Activated CD4-positive, alpha-beta T cell treated with anti-CD3 and anti-CD28 coated beads, Interleukin-2, Interleukin-4, amounts not matched to agents 100 ng/mL and 50 ng/mL, durations not matched to agents 16 hours and 8 hours (primary cell): ENCODE measurements at places on chromosomes 4 and X.

DNA sequence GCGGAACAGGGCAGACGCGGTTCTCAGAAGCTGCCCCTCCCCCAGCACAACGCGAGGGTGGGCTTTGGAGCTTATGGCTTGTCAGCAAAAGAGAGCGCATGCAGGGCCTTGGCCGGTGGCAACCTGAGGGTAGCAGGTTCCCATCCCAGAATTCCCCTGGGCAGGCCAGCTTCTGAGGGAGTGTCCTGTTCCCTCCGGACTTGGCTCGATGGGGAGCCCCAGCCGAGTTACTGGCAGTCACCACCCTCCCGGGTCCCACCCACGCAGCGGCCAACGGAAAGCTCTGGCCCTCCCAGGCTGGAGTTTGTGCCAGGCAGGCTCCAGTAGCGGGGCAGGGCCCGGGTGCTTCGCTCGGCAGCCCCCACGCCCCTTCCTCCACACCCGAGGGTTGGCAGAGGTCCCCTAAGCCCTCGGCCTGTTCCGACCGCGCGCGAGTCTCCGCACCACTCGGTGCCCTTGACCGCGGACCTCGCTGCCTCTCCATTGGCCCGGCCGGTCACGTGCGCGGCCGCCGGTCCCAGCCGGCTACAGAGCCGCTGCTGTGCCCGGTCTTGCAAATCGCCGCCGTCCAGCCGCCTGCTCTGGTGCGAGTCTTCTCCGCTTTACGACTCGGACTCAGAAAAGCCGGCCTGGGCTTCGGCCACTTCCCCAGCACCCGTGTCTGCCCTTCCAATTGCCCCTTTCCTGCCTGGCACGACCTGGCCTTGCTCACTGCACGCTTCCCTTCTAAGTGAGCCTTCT is 20.9 kb upstream of the MTM1 start:
- DNase-seq = no peak

- no peak for DNase-seq
Observed at GRCh38 chr4:42248972-42249371, 96.5 kb upstream of the BEND4 start.

- DNase-seq = no peak
Observed at GRCh38 chr4:147491086-147491485, 10.2 kb downstream of the EDNRA start.

GRCh38 chr4:149718500-149718899 is 97.1 kb downstream of the IQCM start:
- DNase-seq = no peak

- DNase-seq = no peak
Observed at GRCh38 chr4:168765726-168766125, 244.3 kb downstream of the CBR4 start.

GRCh38 chr4:161530710-161531109 is 633.1 kb downstream of the FSTL5 start:
- DNase-seq = no peak

- DNase-seq = no peak
Observed at GRCh38 chrX:70139736-70140135, 6.5 kb downstream of the IGBP1 start.

GRCh38 chr4:84032372-84032771 is 466.7 kb downstream of the NKX6-1 start:
- DNase-seq = no peak

- peak; percentile 31 for DNase-seq
Observed at GRCh38 chrX:40065296-40066046, 32.3 kb downstream of the BCOR start.

GRCh38 chr4:86014599-86014998 is 345.3 kb downstream of the MAPK10 start:
- no peak for DNase-seq

GRCh38 chrX:16629909-16630308 is 20.0 kb upstream of the S100G start:
- DNase-seq = no peak

DNA sequence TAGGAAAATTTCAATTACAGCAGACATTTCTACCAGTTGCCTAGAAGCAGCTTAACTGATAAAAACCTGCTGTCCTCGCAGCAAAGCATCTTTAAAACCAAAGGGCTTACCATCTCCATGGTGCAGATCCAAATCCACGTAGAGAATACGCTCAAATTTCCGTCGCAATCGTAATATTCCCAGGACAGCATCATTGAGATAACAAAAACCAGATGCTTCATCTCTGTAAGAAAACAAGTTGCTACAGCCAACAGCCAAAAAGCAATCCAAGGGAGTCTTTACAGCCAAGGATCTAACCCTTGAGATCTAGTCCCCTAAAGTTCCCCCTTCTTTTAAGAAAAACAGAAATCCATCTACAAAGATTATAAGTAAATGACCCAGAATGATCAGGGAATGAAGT is 77.6 kb downstream of the HDAC8 start:
- no peak for DNase-seq

GRCh38 chr4:129129143-129129542 is 33.2 kb downstream of the C4orf33 start:
- DNase-seq = no peak

GRCh38 chr4:185421366-185422124 is 4.2 kb downstream of the UFSP2 start:
- DNase-seq = no peak

GRCh38 chrX:45240301-45240700 is 39.6 kb upstream of the DIPK2B start:
- DNase-seq = no peak

GRCh38 chr4:84631573-84631972 is 48.6 kb downstream of the CDS1 start:
- no peak for DNase-seq

- no peak for DNase-seq
Observed at GRCh38 chrX:105375816-105376215, 155.3 kb upstream of the TEX13A start.

GRCh38 chr4:176726803-176727202 is 65.9 kb downstream of the VEGFC start:
- no peak for DNase-seq

GRCh38 chrX:38862100-38862499 is 60.8 kb downstream of the MID1IP1 start:
- DNase-seq = no peak

- peak; percentile 5 for DNase-seq
Observed at GRCh38 chrX:19514791-19515614, at the start of gene MAP3K15. Gene MAP3K15, minus strand, starts transcription at chrX:19515508. Its CDS starts 247 bp downstream, at chrX:19515261.

DNA sequence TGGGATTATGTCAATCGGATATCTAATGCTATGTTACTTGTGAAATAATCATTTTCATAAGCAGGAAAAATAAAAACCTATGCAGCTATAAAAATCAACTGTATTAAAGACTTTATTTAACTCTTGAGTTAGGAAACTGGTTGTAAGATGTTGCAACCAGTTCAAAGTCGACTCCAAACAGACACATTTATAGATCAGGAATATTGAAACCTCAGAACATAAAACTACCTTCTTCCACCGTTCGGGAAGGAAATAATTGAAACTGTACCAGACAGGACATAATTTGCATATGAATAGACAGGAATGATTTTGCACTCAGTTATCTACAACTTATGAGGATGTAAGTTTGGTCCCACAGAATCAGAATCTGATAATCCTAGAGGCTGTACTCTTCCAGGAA is 181.8 kb upstream of the STS start:
- DNase-seq = no peak

GRCh38 chr4:169420291-169420690 is 149.5 kb upstream of the SH3RF1 start:
- DNase-seq = no peak

DNA sequence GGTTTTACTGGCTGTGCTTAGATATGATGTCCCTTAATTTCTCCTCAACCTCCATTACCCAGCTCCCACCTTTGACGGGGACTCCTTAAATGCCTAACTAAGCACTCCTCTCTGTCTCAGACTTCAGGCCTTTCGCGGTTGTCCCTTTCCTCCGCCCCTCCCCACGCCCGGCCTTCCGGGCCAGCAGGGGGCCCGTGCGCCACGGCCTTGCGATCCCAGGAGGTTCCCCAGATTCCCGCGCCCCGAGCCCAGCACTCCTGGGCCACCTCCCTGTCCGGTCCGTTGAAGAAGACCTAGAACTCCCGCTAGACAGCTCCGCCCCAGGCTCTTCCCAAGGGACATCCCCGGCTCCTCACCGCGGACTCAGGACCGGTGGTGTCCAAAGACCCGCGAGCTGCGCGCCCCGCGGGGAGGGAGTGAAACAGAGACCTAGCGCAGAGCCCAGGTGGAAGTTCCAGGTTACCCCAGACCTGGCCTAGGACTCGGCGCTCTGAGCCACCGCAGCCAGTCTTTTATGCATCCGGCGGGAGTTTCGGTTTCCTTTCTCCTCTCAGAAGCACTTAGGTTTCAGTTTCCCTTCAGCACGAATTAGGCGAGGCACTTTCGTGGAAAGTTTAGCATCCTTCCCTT is at the start of gene DDX60:
DDX60 (minus strand) TSS at position 487 of the 630 bp plus-strand sequence. CDS start 7,493 bp downstream, outside the sequence.
- peak; percentile 85 for DNase-seq

- no peak for DNase-seq
Observed at GRCh38 chr4:3765271-3766035, 732 bp upstream of the ADRA2C start.

GRCh38 chrX:105299286-105299685 is 78.8 kb upstream of the TEX13A start:
- DNase-seq = no peak

GRCh38 chr4:25809996-25810395 is 52.8 kb downstream of the SEL1L3 start:
- DNase-seq = no peak

DNA sequence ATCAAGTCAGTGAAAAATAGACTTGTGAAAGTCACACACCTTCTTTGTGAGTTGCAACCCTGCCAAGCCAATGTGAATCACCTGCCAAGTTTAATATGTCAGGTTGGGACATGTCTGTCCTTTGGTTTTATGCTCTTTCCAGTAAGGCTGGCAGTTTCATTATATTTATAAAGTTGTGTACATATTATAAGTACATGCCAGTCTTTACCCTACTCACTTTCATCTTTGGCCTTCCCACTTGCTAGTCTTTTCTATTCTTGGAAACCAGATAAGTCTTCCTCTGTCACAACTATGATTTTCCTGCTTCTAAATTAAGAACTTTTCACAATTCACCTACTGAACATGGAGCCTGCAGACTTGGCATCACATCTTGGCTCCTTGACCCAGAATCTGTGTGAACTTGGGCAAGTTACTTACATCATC is 680.7 kb upstream of the BOD1L1 start:
- no peak for DNase-seq

- DNase-seq = no peak
Observed at GRCh38 chr4:99845179-99845578, 28.6 kb downstream of the DAPP1 start.

GRCh38 chr4:137740141-137740540 is 207.8 kb upstream of the PCDH18 start:
- DNase-seq = no peak

- DNase-seq = no peak
Observed at GRCh38 chrX:65862638-65863037, 177.2 kb downstream of the VSIG4 start.

- no peak for DNase-seq
Observed at GRCh38 chr4:58061967-58062366, 951.8 kb upstream of the IGFBP7 start.

DNA sequence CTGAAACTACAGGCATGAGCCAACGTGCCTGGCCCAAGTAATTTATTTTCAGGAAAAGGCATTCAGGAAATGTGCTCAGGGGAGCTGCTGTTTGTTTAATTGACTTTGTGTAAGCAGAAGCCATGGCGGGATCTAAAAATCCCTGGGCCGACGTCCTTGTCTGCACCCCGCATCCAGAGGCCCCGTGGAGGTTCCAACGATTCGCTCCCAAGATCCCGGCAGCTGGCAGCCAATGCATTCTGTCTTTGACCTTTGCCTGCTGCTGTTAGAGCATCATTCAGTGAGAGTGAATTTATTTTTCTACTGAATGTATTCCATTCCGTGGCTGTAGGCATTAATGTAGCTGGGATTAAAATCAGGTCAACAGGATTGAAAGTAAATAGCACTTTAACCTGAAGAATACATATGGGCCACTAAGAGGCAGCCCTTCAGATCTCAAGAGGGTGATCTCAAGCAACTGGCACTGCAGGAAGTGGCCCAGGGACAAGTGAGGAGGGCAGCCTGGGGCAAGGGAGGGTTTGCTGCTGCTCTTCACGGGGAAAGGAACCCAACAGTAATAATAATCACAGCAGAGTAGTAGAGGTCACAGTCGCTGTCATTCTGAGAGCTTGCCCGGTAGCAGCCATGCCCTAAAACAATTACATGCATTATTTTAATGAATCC is 75.2 kb downstream of the PSAPL1 start:
- no peak for DNase-seq

GRCh38 chr4:73741031-73741749 is 821 bp downstream of the CXCL8 start:
- no peak for DNase-seq

DNA sequence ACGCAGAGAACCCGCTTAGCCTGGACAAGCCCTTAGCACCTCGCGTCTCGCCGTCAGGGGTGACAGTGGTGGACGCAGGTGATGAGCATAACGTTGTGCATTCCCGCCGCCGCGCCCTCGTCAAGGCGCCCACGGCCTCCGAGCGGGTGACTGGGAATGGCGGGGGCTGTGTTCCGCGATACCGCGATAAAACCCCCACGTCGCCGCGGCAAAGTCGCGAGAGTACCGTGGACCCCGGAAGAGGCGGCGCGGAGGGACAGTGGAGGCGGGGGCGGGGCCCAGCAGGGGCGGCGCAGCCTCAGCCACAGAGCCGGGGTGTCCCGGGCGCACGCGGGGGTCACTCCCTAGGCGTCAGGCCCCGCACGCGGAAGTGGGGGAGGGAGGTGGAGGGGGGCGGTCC is 53.8 kb downstream of the ZFYVE28 start:
- DNase-seq = peak; percentile 41

DNA sequence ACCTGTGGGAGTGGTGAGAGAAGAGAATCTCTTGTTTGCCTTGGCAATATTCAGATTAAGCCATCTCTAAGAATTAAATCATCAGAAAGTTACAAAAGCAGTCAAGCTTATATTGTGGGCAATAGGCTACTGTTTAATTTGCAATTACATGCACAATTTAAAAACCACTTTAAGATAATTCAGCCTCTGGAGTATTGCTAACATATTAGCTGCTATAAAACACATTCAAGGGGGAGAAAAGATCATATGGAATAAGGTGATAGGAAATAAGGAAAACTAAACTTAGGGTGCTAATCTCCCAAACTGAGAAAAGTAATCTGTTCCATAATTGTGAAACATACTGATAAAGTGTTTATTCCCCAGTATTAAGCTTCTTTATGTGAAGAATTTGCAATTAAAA is 103.9 kb downstream of the ARAP2 start:
- no peak for DNase-seq

DNA sequence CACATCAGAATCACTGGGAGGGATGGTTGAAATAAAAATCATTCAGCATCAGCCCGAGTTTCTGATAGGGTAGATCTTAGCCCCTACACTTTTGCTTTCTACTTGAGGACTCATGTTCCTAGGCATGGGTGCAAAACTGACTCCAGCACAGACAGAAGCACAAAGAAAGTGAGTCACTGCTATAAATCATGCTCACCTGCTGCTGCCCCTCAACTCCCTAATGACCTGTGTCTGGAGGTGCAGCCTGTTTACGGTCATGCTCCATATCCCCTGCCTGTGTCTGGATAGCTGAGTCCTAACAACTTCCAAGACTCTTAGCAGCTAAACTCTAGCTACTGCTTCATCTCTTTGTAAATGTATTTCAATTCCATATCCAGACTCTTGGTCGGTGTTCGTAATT is 57.8 kb downstream of the ADGRA3 start:
- DNase-seq = no peak
